ENCODE measurements at places on chromosomes 4 and X. TPM values are rescaled to one million over a fixed set of nuclear protein-coding genes. Genes with fewer than 3 reads are reported as not detected.

DNA sequence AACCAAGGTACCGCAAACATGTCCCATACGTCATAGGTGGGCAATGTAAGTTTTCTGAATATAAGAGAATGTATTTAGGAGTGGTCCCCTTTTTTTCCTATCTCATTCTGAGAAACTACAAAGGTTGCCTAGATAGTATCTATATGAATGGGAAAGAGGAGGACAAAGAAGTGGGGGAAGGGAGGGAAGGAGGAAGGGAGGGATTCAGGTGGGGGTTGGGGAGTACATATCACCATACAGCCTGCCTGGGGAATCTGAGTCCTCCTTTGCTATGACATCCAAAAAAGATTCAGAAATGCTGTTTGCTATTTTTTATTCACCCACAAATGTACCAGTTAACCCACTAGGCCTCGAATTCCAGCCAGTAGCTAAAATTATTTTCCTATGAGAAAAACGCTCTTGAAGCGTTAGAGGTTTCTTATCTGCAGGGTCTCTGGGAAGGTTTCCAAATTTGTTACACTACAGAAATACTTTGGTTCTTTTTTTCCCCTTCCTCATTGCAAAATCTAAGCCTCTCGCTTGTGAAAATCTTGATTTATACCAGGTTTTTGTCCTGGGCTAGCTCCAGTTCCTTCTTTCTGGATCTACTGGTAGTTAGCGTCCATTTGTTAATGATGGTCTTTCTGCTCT, 212.9 kb downstream of the NSUN7 start:
- no peak for DNase-seq

DNA sequence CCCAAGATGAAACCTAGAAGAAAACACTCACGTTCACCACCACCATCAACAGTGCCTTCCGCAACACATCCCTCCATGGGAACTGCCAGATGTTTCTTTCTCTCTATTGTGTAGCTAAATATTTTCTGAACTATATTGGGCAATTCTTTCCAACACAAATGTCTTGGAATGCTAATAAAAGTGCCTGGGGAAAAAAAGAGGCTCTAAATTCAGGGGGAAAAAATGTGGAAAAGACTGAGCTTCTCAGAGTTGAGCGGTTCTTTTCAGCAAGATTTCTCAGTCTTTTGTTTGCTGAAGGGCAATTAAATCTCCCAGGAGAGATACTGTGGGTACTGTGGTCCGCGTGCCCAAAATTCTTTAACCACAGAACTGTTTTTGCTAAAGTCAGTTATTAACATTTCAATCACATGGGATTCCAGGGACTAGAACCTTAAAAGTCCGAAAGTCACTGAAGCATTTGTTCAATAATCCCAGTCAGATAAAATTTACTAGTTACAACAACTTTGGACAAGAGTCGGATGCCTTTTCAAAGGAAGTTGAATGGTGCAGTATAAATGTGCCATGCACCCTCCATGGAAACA, 51.9 kb upstream of the DHRSX start:
- DNase-seq = no peak

Gene ARHGEF9
- polyA plus RNA-seq = 35.5 TPM

GRCh38 chr4:103934178-103934789, 214.5 kb upstream of the TACR3 start:
- DNase-seq = peak; percentile 14

DNA sequence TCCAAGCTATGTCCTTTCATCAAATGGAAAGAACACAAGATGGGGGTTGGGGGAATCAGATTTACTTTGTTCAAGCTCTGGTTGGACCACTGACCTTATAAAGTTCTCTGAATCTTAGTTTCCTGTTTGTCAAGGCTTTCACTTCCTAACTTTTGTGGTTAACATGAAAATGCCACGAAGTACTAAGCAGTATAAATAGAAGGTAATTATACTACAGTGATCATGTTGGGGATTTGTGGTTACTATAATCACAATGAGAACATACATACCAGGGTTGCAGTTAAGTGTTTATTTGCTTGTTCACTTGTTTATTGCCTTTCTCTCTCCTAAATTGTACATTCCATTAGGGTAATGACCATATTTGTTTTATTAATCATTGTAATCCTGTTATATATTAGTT, 53.2 kb downstream of the SPRY1 start:
- no peak for DNase-seq

- DNase-seq = no peak
Observed at GRCh38 chr4:38071801-38072431, 111.7 kb downstream of the PTTG2 start.

GRCh38 chrX:13662355-13662791, 9.4 kb downstream of the TCEANC start:
- DNase-seq = no peak

DNA sequence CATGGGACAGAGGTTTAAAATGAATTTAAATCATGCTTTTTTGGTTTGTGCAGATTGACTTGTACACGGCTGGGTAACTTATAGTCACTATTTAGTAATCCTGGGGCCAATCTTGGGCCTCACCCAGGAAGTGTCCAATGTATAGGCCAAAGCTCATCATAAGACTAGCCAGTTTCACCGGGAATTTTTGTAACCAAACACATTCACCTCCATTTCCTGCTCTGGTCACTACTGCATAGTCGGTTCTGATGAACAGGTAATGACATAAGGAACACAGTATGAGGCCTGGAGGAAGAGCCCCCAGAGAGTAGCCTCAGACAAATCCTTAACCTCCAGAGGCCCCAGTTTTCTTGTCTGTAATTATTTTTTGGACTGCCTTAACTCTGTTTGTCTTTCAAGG, 81.9 kb downstream of the HPRT1 start:
- DNase-seq = no peak

Gene PGAM4
- polyA plus RNA-seq = 0.19 TPM

GRCh38 chr4:150457802-150458201, 124.1 kb upstream of the MAB21L2 start:
- DNase-seq = no peak

DNA sequence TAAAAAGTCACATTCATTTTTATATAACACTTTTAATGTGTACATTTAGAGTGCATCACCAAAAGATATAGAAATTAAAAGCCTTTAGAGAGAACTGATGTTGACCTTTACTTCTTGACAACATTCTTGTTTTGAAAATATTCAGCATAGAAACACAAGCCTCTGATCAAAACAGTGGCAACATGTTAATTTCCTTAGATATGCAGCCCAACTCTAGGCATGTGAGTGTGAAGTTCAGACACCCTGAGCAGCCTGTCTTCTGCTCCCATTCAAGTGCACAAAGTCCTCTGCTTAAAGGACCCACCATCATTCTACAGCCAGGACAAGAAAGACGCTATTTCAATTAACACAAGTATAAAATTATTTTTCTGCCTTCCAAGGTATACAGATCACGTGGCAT, 60.0 kb downstream of the PPP3CA start:
- DNase-seq = no peak

- DNase-seq = no peak
Observed at GRCh38 chr4:36081185-36081584, 163.1 kb downstream of the ARAP2 start.

GRCh38 chr4:108172753-108173598, 4.2 kb upstream of the LEF1 start:
- no peak for DNase-seq

GRCh38 chrX:139222511-139223200, 307.9 kb upstream of the F9 start:
- no peak for DNase-seq

- DNase-seq = no peak
Observed at GRCh38 chrX:129522184-129523078, 859 bp downstream of the SMARCA1 start.

DNA sequence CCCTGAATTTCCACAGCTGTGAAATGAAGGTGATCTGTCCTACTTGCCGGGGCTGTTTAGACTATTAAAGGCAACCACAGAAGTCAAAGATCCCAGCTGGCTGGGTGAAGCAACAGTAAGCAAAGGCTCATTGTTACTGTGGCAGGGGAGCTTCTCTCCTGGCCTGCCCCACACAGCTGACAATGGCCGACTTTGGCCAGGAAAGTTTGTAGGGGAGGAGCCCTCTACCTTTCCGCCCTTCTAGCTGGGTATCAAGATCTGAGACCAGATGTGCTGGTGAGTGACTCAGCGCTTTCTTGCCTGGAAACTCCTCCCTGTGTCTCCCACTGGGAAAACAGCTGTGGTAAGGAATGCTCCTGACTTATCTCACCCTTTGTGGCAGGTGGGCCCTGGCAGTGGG, 21.1 kb downstream of the RASSF6 start:
- no peak for DNase-seq

Gene CXXC4
- polyA plus RNA-seq = 3.6 TPM

Gene PLP1
- 77.9 TPM for polyA plus RNA-seq

GRCh38 chr4:52195869-52196268, 144.8 kb downstream of the SPATA18 start:
- DNase-seq = no peak

GRCh38 chrX:48580662-48581061, 6.4 kb downstream of the RBM3 start:
- DNase-seq = no peak

Gene HAND2
- 0.64 TPM for polyA plus RNA-seq

DNA sequence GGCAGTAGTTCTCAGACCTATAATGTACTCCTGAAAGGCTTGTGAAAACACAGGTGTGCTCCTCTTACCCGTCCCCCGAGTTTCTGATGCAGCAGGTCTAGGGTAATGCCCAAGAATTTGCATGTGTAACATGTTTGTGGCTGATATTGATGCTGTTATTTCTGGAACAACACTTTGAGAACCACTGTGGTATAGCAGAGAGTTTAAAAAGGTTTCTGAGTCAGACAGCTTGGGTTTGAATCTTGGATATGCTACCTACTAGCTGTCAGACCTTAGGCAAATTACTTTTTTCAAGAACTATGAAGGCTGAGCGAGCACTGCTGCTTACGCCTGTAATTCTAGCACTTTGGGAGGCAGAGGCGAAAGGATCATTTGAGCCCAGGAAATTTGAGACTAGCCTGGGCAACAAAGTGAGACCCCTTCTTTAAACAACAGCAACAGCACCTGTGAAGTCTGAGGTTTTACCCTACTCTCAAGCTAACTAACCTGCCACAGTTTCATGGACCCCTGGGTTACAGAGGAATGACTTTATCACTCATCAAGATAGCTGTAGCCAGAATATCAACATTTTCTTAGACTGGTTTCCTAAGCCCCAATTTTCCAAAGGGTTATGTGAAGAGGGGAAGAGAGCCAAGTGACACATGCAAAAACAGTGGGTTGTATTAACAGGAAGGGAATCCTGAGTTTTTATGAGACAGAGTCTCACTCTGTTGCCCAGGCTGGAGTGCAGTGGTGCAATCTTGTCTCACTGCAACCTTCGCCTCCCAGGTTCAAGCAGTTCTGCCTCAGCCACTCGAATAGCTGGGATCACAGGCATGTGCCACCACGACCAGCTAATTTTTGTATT, 5.1 kb downstream of the AFF1 start:
- DNase-seq = no peak

- DNase-seq = no peak
Observed at GRCh38 chrX:9501362-9501761, 36.5 kb downstream of the TBL1X start.

DNA sequence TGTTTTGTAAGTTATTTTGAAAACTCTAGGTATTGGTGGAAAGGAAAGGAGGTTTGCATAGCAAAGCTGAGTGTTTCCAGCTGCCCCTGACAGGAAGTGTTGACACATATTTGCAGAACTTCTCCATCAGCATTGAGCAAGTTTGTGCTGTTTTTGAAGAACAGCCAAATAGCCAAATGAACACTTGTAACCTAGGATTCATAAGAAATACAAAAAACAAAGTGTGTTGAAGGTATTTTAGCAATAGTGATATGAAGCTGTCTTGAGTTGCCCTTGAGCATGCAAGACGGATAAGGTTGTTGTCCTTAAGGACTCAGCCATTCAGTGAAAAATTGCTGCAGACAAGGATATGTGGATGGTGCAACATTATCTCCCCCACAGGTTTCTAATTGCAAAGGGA, 68.3 kb upstream of the PGM2 start:
- DNase-seq = no peak

Gene LRCH2
- polyA plus RNA-seq = 11.5 TPM

Data from left renal pelvis (tissue), 4 donors.